ENCODE measurements at places on chromosomes 7 and 10. TPM values are rescaled to one million over a fixed set of nuclear protein-coding genes. Genes with fewer than 3 reads are reported as not detected.

Gene PLAC9
- 25.1 TPM for total RNA-seq

DNA sequence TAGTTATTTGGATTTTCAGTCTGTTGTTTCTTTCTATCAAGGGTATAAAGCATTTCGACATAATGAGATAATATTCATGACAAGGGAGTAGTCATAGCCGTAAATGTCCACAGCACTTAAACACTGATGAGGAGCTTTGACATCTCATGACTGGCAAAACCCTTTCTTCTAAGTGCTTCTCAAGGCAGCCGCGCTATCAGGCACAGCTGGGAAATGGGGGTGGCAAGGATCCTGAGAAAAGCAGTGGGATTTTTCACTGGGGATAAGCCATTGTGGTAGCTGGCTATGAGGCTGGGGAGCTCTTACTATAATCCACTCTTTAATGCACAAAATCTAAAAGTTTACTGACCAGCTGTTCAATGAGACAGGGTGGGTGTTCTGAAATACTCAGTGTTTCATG lies 493.2 kb upstream of the KLF6 start:
- no peaks in the 10 kb centered on the region for H3K36me3 ChIP-seq
- DNase-seq: no peak
- H3K4me1 ChIP-seq: no peaks in the 10 kb centered on the region
- no peak overlapping the region for H3K27ac ChIP-seq
- H3K4me3 ChIP-seq: no peak overlapping the region
- H3K27me3 ChIP-seq: no peaks in the 10 kb centered on the region

GRCh38 chr7:25349283-25350017 lies 121.2 kb upstream of the NPVF start:
- H3K36me3 ChIP-seq: no peaks in the 10 kb centered on the region
- peaks cover 14% of the 10 kb centered on the region for H3K4me1 ChIP-seq
- no peaks in the 10 kb centered on the region for H3K27me3 ChIP-seq
- no peak overlapping the region for H3K4me3 ChIP-seq
- DNase-seq: no peak

Gene TMEM213
- total RNA-seq: not detected

- no peak for DNase-seq
- H3K27me3 ChIP-seq: no peaks in the 10 kb centered on the region
- H3K36me3 ChIP-seq: no peaks in the 10 kb centered on the region
- no peak overlapping the region for H3K27ac ChIP-seq
These were observed 26.9 kb downstream of the MYPN start for GRCh38 chr10:68135922-68136792.

Gene SPDYE6
- total RNA-seq: not detected

Measured in mesothelial cell of epicardium (in vitro differentiated cells).